ENCODE measurements at places on chromosomes 5 and 9.

DNA sequence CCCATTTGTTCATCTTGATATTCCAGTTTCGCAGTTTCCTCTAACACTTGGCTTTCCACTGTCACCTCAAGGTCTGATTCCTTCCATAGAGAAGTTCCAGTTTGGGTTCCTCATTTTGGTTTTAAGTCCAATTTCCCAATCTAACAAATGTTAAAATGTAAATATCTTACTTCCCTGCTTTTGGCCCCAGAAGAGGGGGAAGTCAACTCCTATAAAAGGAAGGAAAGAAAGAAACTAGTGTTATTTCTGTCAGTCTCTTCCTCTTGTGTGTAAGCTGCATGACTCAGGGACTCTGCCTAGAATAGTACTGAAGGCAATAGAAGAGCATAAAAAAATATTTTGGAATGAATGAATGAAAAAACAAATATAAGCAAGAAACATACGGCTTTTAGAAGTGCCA is 127.5 kb upstream of the CCNG1 start:
- no peak for DNase-seq

- DNase-seq: no peak
Observed at GRCh38 chr9:33946779-33947535, 101.7 kb downstream of the UBAP2 start.

- DNase-seq: peak; percentile 46
Observed at GRCh38 chr5:147160902-147161700, 73.7 kb upstream of the STK32A start.

- peak; percentile 54 for DNase-seq
Observed at GRCh38 chr9:130893341-130894101, 3.1 kb downstream of the QRFP start.

- no peak for DNase-seq
Observed at GRCh38 chr5:98586581-98586980, 186.9 kb upstream of the RGMB start.

DNA sequence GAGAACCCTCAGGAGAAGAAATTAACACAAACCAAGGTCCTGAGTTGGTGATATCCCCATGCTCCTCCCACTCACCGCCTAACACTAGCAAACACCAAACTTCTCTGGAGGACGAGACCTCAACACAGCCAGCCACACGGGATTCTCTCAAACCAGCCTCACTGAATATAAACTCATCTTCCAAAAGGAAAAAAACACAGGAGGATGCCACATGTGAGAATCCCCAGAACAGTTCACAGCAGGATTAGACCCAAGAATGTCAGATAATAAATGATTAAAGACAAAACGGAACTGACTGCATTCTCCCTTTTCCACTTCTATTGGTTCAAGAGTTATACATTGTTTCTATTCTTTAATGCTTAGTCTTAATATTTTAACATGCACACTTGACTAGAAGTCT is 89.2 kb downstream of the LPAR1 start:
- no peak for DNase-seq

GRCh38 chr5:79750611-79751510 is 61.2 kb downstream of the CMYA5 start:
- DNase-seq: no peak

- DNase-seq: no peak
Observed at GRCh38 chr5:59709346-59709821, 184.1 kb downstream of the PDE4D start.

- DNase-seq: no peak
Observed at GRCh38 chr5:56567278-56567677, 248.1 kb upstream of the MAP3K1 start.

DNA sequence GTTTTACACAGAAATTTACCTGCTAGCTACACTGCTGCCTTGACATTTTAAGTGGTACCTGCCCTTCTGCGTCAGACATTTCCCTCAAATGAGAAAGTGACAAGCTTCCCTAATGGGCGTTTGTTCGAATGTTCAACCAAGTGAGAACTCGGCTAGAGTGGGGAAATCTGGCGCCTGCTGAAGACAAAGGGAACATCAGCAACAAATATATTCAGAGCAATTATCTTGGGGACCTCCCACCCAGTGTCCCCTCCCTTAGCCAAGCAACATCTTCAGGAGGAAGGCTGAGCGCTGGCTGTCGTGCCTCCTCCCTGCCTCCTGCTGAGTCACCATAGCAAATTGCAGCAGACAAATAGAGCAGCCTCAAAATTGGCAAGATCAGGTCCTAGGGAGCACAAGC is 57.1 kb downstream of the MFAP3 start:
- DNase-seq: no peak

DNA sequence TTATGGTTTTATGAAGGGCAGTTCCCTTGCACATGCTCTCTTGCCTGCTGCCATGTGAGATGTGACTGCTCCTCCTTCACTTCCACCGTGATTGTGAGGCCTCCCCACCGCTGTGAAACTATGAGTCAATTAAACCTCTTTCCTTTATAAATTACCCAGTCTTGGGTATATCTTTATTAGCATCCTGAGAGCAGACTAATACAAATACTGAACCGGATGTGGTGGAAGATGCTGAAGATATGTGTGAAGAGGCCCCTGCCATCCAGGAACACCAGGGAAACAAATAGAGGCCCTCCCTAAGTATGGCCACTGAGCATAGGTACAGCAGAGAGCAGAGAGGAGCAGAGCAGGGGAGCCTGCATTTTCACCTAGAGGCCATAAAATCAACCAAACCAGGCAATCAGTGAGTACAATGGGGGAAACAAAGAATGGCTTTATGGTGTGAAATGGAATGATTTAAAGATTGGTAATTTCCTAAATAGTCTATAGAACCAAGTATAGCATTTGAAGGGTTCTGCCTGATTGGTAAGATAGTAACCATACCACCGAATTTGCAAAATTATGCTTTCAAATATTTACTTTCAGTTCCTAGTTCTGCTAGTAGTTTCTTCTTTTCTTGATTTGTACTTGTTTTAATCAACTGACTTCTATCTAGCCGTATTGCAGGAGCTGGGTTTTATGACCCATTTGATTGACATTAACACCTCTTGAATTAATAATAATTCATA is 421.6 kb downstream of the IRX1 start:
- DNase-seq: no peak

DNA sequence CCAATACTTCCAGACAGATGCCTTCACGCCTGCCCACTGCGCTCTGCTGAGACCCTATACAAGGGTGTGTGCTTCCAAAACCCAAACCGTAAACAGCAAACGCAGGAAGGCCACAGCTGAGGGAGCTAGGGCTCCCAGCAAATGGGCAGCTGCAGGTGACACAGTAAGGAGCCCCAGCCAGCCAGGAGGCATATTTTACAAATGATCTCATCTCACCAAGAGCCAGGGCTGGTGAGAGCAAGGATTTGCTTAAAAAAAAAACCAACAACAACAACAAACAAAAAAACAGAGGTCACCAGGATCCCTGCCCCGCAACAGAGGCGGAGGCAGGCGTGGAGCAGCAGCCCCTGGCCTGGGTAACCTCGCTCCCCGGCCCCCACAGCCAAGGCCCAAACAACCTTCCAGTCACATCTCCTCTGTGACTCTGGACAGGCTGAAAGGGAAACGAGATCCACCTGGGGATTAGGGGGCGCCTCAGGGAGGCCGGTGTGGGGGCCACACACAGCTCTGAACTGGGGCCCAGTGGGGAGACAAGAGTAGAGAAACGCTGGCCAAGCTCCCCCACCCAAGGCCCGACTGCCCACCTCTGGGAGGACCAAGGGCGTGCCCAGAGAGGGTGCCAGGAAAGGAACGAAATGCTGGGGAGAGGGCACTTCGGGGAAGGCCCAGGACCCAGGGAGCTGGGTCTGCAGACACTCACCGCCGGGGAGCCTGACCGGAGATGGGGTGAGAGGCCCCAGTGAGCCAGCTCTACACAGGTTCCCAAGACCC is 3.3 kb downstream of the NACC2 start:
- DNase-seq: no peak

DNA sequence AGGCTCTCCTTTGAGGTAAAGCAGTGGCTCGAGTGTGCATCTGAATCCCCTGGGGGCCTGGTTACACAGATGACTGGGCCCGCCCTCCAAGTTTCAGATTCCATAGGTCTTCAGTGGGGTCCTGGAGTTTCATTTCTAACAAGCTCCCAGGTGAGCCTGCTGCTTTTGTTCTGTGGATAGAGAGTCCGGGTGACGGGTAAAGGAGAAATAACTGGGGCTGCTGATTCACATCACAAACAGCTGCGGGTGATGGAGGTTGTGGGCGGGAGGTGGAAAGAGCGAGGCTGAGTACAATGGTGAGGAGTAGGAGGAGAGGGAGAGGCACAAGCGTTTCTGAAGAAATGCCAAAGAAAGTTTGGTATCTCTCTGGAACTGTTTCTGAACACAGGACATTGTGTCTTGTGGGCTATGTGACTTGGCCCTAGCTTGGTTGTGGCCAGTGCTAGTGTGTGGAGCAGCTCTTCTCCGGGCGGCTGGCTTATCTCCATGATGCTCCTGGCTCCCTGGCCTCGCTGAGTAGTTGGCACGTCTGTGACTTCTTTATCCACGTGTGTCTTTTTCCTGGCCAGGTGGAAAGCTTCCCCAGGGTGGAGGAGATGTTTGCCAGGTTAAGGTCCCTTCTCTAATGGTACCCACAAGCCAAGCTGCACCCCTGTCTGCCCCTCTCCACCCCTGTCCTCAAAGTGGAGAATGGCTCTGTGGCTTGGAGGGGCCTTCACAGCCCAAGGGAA is 61.7 kb downstream of the HSPA4 start:
- no peak for DNase-seq

- no peak for DNase-seq
Observed at GRCh38 chr9:115286411-115286810, 168.5 kb upstream of the TNC start.

- peak; percentile 59 for DNase-seq
Observed at GRCh38 chr5:127988146-127988760, 95.3 kb upstream of the SLC12A2 start.

GRCh38 chr9:95438561-95439357 is 78.0 kb downstream of the PTCH1 start:
- no peak for DNase-seq

DNA sequence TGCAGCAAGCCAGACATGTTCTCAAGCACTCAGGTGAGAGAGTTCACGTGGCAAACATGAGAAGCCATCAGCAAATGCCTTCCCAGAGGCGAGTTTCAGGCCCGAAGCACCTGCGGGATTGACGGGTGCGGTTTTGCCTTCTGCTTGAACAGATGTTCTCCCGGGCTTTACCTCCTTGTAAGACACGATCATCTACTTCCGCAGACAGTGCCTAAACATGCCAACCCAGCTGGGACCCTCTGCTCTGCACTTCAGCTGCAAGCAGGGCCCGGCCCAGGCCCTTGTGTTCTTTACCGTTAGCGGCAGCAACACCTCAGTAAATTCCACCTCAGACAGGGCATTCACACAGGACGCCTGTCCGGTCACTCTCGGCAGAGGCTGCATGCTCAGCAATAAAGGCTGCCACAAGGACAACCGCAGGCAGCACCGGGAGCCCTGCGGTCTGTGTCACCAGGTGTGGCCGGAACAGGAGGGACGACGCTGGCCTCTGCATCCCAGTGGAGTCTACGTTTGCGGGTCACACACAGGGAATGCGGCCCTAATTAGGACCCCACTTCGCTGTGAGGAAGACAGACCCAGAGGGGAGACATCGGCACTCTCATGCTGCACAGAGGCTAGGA is 139.6 kb downstream of the ROR2 start:
- no peak for DNase-seq

- no peak for DNase-seq
Observed at GRCh38 chr5:17249029-17249634, 31.7 kb downstream of the BASP1 start.

DNA sequence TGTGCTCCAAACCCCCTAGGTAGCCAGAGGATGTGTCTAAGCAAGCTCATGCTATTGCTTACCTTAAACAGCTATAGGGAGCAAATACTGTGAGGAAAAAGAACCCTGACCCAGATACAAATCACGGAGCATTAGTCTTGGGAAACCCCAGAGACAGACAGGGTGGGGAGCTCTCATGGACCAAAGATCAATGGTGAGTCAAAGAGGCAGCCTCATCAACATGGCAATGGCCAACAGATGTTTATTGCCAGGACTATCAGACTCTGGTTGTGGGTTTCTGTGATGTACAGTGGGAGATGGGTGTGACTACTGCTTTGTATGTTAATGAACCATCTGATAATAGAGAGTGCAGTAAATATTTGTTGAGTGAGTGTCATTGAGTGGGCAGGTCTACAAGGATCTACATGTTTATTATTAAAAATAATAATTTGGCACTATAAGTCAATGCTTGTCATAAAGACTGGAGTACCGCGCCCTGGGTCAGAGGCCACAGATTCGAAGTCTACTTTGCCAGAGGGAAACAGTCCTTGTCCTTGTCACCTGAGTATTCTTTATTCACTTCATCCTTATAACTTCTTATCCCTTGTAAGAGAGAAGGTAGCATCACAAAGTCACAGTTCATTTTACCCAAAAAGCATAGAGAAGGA is 56.5 kb upstream of the RAI14 start:
- DNase-seq: no peak

GRCh38 chr5:91311168-91311696 is 71.9 kb downstream of the ARRDC3 start:
- peak; percentile 21 for DNase-seq

DNA sequence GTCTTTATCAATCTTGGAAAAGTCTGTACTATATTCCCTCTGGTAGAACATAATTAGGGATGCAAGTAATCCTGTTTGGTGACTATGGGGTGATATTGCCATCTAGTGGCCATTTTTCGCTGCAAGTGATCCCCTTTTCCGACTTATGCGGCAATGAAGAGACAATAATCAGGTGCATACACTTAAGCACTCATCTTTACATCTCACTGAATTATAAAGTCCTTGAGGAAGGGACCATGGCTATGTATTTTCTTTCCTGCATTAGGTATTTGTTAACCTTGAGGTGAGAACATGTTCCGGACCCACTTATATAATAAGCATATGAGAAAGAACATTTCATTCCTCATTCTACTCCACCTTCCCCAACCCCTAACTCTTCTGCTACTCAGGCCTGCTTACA is 19.6 kb upstream of the LIX1 start:
- DNase-seq: peak; percentile 68

- DNase-seq: no peak
Observed at GRCh38 chr9:24698881-24699518, 153.3 kb upstream of the IZUMO3 start.

DNA sequence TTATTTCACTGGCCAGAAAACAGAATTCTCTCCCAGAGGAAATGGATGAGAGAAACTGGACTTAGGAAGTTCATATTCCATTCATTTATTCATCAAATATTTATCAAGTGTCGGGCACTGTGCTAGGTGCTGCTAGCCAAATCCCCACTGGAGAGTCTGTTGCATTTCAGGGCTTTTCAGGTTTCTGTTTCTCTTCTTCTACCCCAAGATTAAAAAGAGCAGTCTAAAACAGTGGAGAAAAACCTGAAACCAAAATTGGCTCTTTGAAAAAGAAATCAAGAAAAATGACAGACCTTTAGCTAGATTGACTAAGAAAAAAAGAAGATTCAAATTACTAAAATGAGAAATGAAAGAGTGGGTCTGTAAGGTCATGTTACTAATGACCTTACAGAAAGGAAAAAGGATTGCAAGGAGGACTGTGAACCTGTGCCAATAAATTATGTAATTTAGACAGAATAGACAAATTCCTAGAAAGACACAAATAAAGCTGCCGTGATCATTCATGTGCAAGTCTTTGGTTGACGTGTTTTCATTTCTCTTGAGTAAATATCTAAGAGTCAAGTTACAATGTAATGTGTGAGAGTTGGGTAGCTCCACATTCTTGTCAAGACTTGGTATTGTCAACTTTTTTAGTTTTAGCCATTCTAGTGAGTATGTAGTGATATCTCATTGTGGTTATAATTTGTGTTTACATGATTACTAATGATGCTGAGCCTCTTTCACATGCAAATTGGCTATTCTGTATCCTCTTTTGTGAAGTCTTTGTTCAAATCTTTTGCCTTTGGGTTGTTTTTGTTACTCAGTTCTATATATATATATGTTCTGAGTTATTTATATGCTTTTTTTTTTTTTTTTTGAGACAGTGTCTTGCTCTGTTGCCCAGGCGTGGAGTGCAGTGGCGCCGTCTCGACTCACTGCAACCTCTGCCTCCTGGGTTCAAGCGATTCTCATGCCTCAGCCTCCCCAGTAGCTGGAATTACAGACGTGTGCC is 23.7 kb downstream of the SNX30 start:
- no peak for DNase-seq

Measured in right hindlimb (tissue), 1 donor.